ENCODE measurements at places on chromosomes 3 and 15. TPM values are rescaled to one million over a fixed set of nuclear protein-coding genes. Genes with fewer than 3 reads are reported as not detected.

IQCF5 gene
- not detected for total RNA-seq

PLAAT1 gene
- total RNA-seq: not detected

ZIC4 gene
- total RNA-seq: not detected

WWTR1 gene
- 23.6 TPM for total RNA-seq

PLCB2 gene
- total RNA-seq: 6.0 TPM

MYL3 gene
- 2.4 TPM for total RNA-seq

KLF13 gene
- 31.6 TPM for total RNA-seq

IL5RA gene
- total RNA-seq: not detected

GRCh38 chr3:13623101-13623654 is 74.3 kb downstream of the FBLN2 start:
- no peak for DNase-seq
- no peaks in the 10 kb centered on the region for H3K4me1 ChIP-seq
- no peak overlapping the region for H3K4me3 ChIP-seq

DNA sequence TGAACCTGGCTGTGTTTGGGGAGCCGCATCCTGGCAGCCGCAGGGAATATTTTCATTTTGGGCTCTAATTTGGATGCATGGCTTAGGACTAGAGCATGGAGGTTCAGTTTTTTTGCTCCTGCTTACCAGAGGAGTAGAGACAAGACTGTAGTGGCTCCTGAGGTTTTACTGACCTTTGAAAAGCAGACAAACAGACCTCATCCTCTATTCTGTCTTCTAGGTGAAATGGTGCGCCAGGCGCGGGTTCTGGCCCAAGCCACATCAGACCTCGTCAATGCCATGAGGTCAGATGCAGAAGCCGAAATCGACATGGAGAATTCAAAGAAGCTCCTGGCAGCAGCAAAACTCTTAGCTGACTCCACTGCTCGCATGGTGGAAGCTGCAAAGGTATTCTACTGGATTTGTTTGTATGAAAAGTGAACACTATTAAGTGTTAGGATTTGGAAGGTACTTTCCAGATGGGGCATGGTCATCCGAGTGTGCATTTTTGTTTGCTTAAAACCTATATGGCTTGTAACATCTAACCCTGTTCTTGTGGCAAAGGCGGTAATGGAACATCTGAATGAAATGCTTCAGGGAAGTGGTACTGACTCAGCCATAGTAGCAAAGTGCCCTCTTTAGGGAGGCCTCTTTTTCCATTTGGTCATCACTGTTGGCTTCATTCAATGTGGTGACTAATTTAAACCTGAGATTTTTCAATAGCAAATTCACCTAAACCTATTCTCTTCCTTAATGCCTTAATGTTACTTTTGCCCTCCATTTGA is 330.7 kb upstream of the TPM1 start:
- no peak for DNase-seq

DNA sequence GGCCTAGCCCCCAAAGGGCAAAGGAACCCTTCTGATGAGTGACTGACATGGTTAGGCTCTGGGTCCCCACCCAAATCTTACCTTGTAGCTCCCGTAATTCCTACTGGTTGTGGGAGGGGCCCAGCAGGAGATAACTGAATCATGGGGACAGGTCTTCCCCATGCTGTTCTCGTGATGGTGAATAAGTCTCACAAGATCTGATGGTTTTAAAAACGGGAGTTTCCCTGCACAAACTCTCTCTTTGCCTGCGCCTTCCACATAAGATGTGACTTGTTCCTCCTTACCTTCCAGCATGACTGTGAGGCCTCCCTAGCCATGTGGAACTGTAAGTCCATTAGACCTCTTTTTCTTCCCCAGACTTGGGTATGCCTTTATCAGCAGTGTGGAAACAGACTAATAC is 16.9 kb downstream of the TKT start:
- no peak for DNase-seq
- H3K27ac ChIP-seq: peak overlapping the region; percentile 72
- peaks cover 33% of the 10 kb centered on the region for H3K4me1 ChIP-seq

DNA sequence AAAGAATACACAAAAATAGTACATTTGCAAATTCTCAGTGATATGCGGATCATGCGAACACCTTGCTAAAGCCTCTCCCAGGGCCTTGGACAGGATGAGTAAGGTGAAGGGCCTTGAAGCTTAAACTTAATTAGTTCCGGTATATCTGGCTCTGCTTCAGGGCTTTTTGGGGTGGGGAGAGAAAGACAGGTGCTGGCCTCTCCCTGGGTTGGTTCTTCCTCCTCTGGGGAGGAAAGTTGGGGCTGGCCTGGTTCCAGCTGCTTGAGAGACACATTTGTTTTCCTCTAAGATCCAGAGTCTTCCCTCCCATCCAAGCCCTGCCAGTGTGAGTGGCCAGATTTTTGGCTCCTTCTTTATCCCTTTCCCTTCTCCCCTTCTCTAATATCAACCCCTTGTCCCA is 64.7 kb upstream of the EPHB3 start:
- no peak overlapping the region for H3K4me3 ChIP-seq
- DNase-seq: no peak
- peaks cover 3% of the 10 kb centered on the region for H3K4me1 ChIP-seq
- H3K27me3 ChIP-seq: no peaks in the 10 kb centered on the region

GRCh38 chr3:102112704-102113230 is 263.5 kb downstream of the NFKBIZ start:
- no peak for DNase-seq
- no peak overlapping the region for H3K4me3 ChIP-seq
- H3K4me1 ChIP-seq: peaks cover 6% of the 10 kb centered on the region
- H3K27me3 ChIP-seq: no peaks in the 10 kb centered on the region
- H3K27ac ChIP-seq: no peak overlapping the region

DNA sequence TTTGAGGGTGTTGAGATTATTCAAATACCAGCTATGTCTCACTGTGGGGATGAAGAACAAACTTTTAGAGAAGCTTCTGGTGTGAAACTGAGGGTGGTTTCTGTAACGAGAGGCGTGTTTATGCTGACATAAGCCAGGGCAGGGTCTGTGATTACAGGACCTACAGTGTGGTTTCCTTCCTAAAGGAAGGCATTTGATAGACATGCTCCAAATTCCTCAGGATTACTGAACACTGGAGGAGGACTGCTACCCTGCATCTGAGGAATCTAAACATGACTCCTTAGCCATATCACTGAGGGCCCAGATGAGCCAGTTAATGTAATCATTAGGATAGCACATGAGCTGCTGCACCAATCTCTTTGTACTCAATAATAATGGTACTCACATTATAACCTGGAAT is 328.4 kb upstream of the UMPS start:
- H3K27me3 ChIP-seq: no peaks in the 10 kb centered on the region
- no peaks in the 10 kb centered on the region for H3K4me1 ChIP-seq
- no peaks in the 10 kb centered on the region for H3K36me3 ChIP-seq
- no peak overlapping the region for H3K4me3 ChIP-seq

GRCh38 chr3:159964166-159964973 is 24.3 kb upstream of the IL12A start:
- no peaks in the 10 kb centered on the region for H3K4me1 ChIP-seq
- no peak for DNase-seq

- no peak overlapping the region for H3K27ac ChIP-seq
- no peak for DNase-seq
- no peaks in the 10 kb centered on the region for H3K27me3 ChIP-seq
- H3K4me3 ChIP-seq: no peak overlapping the region
- no peaks in the 10 kb centered on the region for H3K4me1 ChIP-seq
- no peaks in the 10 kb centered on the region for H3K36me3 ChIP-seq
Measured at GRCh38 chr15:36791844-36792571, 212.6 kb downstream of the CDIN1 start.

GRCh38 chr15:83658430-83659416 is 4.8 kb downstream of the ADAMTSL3 start:
- H3K27me3 ChIP-seq: no peaks in the 10 kb centered on the region
- no peak for DNase-seq
- no peak overlapping the region for H3K4me3 ChIP-seq
- no peaks in the 10 kb centered on the region for H3K4me1 ChIP-seq
- no peak overlapping the region for H3K27ac ChIP-seq
- H3K36me3 ChIP-seq: no peaks in the 10 kb centered on the region

- no peaks in the 10 kb centered on the region for H3K27me3 ChIP-seq
- H3K27ac ChIP-seq: no peak overlapping the region
- no peak for DNase-seq
- no peaks in the 10 kb centered on the region for H3K4me1 ChIP-seq
- no peaks in the 10 kb centered on the region for H3K36me3 ChIP-seq
- H3K4me3 ChIP-seq: no peak overlapping the region
Measured at GRCh38 chr3:90184861-90185260, 1077.4 kb downstream of the EPHA3 start.

- no peak overlapping the region for H3K27ac ChIP-seq
- no peak overlapping the region for H3K4me3 ChIP-seq
- no peaks in the 10 kb centered on the region for H3K4me1 ChIP-seq
- no peaks in the 10 kb centered on the region for H3K36me3 ChIP-seq
Measured at GRCh38 chr3:100164743-100165142, 50.4 kb upstream of the FILIP1L start.

GRCh38 chr15:81326466-81327212 is 2.7 kb upstream of the STARD5 start:
- DNase-seq: no peak
- no peak overlapping the region for H3K27ac ChIP-seq
- H3K27me3 ChIP-seq: no peaks in the 10 kb centered on the region
- H3K4me1 ChIP-seq: peaks cover 3% of the 10 kb centered on the region
- H3K4me3 ChIP-seq: no peak overlapping the region

- DNase-seq: no peak
- no peaks in the 10 kb centered on the region for H3K4me1 ChIP-seq
- no peaks in the 10 kb centered on the region for H3K27me3 ChIP-seq
- no peak overlapping the region for H3K27ac ChIP-seq
Measured at GRCh38 chr3:150068440-150069153, 97.9 kb upstream of the PFN2 start.

GRCh38 chr3:101902041-101902440 is 52.7 kb downstream of the NFKBIZ start:
- no peak overlapping the region for H3K27ac ChIP-seq
- no peak for DNase-seq
- H3K36me3 ChIP-seq: no peaks in the 10 kb centered on the region
- H3K4me3 ChIP-seq: no peak overlapping the region

- H3K27ac ChIP-seq: no peak overlapping the region
- no peaks in the 10 kb centered on the region for H3K4me1 ChIP-seq
- no peak overlapping the region for H3K4me3 ChIP-seq
- H3K27me3 ChIP-seq: no peaks in the 10 kb centered on the region
- DNase-seq: no peak
Measured at GRCh38 chr3:72432246-72432645, 416.0 kb downstream of the SHQ1 start.

GRCh38 chr3:127012091-127012490 is 29.2 kb downstream of the PLXNA1 start:
- H3K4me1 ChIP-seq: no peaks in the 10 kb centered on the region
- no peak overlapping the region for H3K4me3 ChIP-seq
- DNase-seq: no peak
- no peaks in the 10 kb centered on the region for H3K27me3 ChIP-seq
- H3K27ac ChIP-seq: no peak overlapping the region

DNA sequence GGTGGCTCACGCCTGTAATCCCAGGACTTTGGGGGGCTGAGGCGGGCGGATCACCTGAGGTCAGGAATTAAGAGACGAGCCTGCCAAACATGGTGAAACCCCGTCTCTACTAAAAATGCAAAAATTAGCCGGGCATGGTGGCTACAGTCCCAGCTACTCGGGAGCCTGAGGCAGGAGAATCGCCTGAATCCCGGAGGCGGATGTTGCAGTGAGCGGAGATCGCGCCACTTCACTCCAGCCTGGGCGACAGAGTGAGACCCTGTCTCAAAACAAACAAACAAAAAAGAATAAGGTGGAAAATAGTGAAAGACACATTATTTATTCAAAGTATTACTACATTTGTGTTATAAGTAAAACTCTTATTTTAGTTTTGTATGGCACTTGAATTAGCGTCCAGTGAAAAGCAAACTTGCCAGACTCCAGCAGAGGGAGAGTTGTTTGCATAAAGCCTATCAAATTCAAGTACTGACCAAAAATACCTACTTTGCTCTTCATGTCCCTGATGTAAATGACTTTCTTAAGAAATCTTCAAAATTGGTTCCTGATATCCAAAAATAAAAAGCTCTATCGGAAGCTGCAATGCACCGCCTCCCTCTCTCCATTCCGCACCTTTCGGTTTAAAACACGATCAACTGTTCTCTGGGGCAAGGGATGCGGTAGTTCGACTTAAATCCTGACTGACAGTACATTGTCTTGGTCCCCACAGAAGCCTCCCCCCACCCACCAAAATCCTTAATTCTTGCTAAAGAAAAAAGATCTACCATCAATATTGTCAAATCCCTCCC is 1.2 kb downstream of the TRPM7 start:
- H3K36me3 ChIP-seq: no peaks in the 10 kb centered on the region
- H3K4me1 ChIP-seq: no peaks in the 10 kb centered on the region
- H3K27me3 ChIP-seq: no peaks in the 10 kb centered on the region
- peak overlapping the region; percentile 77 for H3K4me3 ChIP-seq
- peak overlapping the region; percentile 95 for H3K27ac ChIP-seq

DNA sequence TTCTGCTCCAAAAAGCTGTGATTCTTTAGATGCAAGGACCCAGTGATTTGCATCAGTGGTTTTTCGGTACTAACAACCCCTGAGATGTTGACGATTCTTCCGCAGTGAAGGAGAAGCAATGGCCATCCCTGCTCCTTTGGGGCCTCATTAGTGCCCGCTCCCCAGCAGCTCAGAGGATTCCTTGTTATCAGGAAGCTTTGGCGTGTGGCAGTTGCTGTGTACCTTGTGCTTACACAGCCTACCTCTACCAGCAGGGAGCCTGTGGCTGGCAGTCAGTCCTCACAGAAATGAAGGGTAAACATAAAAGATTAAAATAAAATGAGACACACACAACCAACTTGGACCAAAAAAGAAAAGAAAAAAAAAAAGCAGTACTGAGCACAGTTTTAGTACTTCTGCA is 55.2 kb downstream of the CNTN3 start:
- no peak for DNase-seq
- no peak overlapping the region for H3K4me3 ChIP-seq
- H3K36me3 ChIP-seq: no peaks in the 10 kb centered on the region
- H3K4me1 ChIP-seq: no peaks in the 10 kb centered on the region

DNA sequence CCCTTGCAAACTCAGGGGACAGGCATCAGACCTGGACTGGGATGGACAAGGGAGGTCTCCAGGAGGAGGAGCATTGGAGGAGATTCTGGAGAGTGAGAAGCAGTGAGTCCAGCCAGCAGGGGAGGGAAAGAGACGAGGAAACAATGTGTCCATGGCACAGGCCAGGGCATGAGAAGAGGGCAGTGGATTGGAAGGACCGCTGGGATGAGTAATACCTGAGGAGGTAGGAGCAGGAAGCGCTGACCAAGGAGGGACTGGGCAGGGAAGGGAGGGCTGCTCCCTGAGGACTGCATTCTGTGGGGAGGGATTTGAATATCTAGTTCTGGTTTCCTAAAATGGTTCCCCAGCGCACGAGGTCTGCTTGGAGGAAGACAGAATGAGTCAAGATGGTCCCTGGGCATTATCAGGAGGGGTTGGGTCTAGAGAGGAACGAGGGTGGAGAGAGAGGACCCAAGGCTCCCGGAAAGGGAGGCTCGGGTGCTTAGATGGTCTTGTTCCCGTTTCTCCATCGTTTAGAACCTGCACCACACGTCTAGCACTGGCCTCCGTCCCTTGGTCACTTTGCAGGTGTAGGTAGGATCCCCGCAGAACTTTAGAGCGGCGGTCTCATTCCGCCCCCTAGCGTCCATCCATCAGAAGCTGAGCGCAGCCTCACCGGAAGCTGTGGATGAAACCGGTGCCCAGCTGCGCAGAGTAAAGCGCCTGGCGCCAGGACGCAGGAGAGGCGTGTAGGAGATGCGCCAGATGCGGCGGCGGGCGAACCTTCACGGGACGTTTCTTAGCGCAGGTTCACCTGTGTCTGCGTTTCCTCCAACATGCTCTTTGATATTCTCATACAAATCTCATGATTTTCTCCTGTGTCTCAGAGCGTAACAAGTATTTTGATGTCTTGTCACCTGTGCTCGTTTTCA is 190.7 kb upstream of the NDN start:
- H3K27ac ChIP-seq: no peak overlapping the region
- no peaks in the 10 kb centered on the region for H3K36me3 ChIP-seq
- H3K4me1 ChIP-seq: no peaks in the 10 kb centered on the region
- no peaks in the 10 kb centered on the region for H3K27me3 ChIP-seq

All from pancreas (tissue), 10 donors.